Stimulated activated CD4-positive, alpha-beta T cell treated with anti-CD3 and anti-CD28 coated beads, Interleukin-12 subunit alpha, Interleukin-12 subunit beta, amount 100 ng/mL, for 24 hours (primary cell): ENCODE measurements at places on chromosomes 2 and 18.

DNA sequence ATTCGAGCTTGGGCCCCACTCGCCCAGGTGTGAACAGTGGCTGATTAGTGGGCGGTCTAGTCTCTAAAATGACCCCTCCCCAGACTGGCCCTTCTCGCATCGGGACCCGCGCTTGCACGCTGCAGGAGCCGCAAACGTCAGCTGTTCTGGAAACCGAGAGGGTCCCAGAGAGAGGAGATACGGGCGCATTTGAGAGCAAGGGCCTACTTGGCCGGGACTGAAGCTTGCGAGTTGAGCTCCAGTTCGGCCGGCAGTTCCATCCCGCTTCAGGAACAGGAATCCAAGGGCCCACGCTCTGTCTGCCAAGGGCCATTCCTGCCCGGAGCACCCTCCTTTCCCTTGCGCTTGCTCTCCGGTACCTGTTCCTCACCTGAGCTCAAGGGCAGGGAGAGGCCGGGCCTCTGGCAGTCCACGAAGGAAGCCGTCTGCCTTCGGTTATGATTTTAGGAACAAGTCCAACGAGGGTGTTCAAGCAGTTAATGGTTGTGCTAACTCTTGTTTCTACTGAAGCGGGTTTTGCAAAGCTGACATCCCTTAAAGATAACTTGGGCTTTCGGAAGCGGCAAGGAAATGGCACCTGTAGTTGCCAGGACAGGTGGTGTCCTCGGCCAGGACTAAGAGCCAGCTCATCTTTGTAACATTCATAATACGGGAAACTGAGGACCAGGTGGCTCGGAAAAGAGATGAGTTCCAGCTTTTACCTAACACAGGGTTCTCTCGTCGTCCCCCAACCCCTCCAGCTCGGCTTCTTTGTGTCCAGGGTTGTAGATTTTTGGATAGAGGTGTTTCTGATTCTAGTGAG, 3.9 kb upstream of the DLX1 start:
- no peak for DNase-seq

DNA sequence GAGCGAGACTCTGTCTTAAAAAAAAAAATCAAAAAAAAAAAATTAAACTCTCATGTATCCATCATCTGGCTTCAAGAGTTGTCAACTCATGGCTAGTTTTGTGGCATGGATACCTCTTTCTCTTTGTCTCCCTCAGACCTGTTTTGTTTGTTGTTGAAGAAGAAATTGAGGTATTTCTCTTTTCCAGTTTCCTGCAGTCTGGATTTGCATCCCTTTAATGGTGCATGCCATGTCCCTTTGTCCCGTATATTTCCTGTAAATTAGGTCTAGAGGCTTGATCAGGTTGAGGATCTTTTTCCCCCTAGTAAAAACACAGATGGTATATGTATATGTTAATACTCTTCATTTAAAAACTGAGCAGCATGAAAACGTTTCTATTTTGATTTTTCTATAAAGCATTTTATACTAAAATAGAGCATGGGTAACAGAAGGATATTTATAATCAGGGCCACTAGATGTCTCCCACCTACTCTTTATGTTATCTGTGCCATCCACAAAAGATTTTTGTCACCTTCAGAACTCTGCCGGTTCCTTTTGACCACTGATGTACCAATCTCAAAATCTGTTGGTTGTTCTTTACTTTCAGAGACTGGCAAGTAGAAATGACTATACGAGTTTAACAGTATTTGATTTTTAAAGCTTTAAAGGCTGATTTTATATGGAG, 80.1 kb downstream of the GALNT1 start:
- DNase-seq = no peak

DNA sequence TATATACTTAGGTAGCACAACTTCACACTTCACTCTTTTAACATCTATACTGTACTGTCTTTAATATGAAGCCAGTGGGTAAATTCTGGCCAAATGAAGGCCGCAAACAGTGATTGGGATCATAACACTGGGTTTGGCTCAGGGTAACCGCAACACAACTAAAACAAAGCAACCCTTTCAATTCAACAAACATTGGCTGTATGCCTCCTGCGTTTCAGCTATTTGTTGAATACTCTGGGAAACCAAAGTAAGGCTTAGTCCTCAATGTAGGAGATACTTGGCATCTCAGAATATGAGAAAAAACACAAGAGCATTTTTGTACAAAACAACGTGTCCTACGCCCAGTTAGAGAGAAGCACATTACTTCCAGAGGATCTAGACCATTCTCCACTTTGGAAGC, 693.3 kb upstream of the KLHL29 start:
- DNase-seq = no peak

DNA sequence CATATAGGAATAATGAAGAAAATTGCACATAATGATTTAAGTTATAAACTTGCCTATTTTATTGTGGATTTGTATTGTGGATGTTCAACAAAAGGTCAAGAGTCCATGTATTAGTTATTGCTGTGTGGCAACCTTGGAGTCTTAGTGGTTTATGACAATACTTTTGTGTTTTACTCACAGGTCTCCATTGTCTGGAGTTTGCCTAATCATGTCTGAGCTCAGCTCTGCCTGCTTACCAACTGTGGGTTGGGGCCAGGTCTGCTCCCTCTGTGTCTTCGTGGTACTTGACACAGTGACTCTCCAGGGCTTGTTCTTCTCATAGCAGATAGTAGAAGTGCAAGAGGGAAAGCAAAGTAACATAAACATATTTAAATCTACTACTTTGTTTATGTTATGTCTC, 382.5 kb downstream of the CBLN2 start:
- no peak for DNase-seq

- no peak for DNase-seq
These were observed 65.9 kb downstream of the INSIG2 start for GRCh38 chr2:118154176-118154575.

DNA sequence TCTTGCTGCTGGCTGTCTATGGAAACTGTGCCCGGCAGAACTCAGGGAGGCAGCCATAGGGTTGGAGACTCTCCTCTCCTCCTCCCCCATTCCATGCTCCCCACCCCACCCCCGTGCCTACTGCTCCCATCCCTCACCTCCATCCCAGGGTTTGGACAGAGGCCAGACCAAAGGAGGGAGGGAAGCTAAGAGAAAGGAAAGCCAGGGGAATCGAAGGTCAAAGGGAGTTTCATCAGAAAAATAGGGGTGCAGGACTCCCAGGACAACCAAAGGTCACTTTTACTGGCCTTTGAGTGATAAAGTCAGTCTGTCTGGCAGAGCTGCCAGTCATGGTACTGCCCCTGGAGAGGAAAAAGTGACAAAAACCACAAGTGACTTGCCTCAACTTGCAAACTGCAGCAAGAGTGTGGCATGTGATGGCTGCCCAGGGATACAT, 187.3 kb upstream of the CTAGE1 start:
- DNase-seq = no peak
